ENCODE measurements at places on chromosomes 6 and 20.

DNA sequence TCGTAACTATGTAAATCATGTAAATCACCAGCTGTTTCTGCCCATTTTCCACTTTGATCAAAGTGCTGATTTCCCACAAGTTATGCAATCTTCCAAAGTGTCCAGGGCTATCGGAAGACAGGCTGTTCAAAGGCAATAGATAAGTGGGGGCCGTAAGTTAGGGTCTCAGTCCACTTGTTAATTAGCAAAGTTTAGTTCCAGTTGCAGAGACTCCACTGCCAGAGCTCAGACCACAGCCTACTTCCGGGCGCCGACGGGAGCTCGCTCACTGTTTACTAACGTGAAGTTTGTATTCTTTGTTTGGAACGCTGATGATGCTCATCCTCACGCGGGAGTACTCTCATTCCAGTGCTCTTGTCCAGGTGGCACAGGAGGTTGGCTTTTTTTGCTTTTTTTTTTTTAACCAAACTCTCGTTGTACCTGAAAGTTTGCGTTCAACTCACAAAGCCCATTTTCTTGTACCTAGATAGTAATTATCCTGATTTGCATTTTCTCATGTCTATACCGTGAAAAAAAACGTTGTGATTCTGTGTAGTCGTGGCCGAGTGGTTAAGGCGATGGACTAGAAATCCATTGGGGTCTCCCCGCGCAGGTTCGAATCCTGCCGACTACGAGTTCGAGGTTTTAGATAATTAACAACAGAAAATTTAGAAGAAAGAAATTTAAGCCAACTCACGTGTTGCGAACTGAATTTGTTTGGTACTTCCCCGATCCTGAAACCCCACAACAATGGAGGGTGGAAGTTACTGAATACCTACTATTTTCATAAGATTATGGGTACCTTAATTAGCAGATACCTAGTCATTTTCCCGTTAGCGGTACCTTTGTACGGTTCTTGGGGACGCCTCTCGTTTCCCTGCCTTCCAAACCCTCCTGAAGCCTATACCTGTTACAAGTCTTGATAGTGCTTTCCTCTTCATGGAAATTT is 29.9 kb upstream of the ZNF184 start:
- DNase-seq = no peak

DNA sequence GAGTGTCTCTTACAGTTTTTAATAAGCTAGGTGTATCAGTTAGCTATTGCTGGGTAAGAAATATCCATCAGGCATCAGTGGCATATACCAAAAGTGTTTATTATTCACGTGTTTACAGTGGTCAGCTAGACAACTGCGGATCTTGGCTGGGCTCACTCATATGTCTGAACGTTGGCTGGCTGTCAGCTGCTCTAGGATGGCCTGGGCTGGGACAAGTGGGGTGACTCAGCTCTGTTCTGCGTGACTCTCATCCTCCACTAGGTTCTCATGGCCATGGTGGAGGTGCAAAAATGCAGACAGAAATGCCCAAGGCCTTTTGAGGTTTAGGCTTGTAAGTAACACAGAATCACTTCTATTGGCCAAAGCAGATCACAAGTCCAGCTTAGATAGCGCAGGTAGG is 22.0 kb downstream of the ZNF341 start:
- DNase-seq = no peak

- no peak for DNase-seq
Observed at GRCh38 chr6:90545448-90545847, 41.4 kb downstream of the MAP3K7 start.

DNA sequence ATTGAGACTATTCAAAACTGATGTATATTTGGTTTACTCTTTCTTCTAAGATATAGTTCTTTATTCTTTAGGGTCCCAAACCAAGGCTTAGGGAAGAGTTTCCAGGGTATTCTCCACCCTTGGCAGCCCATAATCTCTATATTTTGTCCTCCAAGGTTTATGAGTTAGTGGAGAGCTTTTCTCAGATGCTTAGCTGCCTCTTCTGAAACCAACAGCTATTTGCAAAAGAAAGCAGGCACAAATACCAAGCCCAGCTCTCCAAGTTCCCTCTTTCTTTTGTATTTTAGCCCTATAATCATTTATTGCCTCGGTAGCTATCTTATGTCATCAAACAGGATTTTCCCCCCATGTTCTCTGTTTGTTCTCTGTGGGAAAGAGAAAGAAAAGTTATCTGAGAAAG is 39.1 kb upstream of the RBM24 start:
- DNase-seq = no peak

DNA sequence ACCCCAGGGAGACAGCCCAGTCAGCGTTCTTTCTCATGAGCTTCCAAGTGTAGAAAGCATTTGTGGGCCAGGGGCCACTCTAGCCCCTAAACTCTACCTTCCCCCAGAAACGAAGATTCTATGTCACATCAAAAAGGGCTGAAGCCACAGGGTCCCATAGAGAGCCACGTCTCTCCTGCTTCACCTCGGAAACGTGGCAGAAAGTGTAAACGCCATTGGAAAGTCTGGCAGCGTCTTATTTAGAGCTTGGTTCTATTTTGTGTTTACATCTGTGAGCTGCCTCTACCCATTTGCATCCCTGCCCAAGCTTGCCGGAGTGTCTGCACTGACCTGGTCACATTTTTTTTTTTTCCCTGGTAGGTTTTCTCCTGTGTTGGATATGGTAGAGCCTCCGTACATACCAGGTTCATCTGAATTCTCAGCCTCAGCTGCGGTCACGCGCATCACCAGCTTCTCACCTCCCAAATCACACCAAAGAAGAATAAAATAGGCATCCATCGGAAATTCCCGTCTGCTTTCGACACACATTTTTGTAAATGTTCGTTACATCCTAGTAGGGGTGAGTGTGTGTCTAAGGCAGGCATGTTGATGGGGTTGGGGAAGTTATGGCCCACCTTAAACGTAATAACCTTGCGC is 62.6 kb downstream of the NPEPL1 start:
- DNase-seq = no peak

- no peak for DNase-seq
Observed at GRCh38 chr6:144690666-144691065, 405.5 kb downstream of the UTRN start.
